Iris pigment epithelial cell (primary cell): ENCODE measurements at places on chromosomes 4 and X.

- DNase-seq: no peak
These were observed 164.4 kb downstream of the CXXC4 start for GRCh38 chr4:104330125-104330905.

- DNase-seq: no peak
These were observed 25.5 kb downstream of the AP1AR start for GRCh38 chr4:112257098-112257497.

DNA sequence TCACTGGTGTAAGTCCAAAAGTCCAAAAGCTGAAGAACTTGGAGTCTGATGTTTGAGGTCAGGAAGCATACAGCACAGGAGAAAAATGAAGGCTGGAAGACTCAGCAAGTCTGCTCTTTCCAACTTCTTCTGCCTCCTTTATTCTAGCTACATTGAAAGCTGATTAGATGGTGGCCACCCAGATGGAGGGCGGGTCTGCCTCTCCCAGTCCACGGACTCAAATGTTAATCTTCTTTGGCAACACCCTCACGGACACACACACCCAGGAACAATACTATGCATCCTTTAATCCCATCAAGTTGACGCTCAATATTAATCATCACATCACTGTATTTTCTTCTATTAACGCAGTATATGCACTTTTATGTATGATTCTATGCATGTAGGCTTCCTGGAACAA, 931.6 kb upstream of the GRIA3 start:
- no peak for DNase-seq

DNA sequence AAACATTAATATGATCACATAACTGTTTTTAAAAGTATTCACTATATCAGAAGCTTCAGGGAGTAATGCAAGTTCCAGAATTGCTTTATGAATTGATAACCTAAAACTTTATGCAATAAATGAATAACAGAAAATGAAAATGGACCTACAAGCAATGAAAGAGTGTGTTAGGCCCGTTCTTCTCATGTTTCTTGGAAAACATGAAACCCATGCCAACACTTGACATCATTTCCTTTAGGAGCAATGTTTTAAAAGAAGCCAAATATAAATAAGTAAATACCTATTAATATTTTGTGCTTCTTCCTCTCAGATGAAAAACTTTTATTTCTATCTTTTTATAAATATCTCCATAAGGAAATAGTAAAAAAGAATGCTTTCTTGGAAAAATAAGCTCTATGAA, 123.0 kb upstream of the GALNT7 start:
- DNase-seq: no peak

DNA sequence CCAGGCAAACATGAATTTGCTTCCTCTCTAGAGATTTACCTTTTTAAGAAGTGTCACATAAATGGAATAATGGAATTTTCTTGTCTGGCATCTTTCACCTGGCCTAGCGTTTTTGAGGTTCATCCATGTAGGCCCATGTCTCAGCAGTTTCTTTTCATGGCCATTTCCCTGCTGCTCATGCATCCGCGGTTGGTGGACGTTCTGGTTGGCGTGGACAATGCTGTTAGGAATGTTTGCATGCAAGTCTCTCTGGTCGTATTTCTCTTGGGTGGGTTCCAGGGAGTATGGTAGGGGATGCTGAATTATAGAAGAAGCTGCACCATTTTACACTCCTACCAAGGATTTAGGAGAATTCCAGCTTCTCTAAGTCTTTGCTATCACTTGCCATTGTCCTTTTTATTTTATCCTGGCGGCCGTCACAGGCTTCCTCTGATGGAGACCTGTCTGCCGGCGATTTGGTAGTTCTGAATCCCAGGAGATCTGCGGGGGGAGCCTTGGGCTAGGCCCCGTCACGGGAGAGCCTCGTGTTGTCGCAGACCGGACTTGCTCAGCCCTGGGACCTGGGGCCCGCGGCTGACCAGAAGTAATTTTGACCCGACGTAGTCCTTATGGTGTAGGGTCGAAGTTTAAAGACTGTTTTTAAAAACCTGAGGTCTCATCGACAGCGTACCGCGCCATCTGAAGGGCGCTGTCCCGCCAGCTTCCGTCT, 56.9 kb upstream of the TADA2B start:
- peak; percentile 82 for DNase-seq
